ENCODE measurements at places on chromosomes 13 and 19. TPM values are rescaled to one million over a fixed set of nuclear protein-coding genes. Genes with fewer than 3 reads are reported as not detected.

The FBL gene
- total RNA-seq = 352 TPM

The SPACA4 gene
- total RNA-seq = not detected

DNA sequence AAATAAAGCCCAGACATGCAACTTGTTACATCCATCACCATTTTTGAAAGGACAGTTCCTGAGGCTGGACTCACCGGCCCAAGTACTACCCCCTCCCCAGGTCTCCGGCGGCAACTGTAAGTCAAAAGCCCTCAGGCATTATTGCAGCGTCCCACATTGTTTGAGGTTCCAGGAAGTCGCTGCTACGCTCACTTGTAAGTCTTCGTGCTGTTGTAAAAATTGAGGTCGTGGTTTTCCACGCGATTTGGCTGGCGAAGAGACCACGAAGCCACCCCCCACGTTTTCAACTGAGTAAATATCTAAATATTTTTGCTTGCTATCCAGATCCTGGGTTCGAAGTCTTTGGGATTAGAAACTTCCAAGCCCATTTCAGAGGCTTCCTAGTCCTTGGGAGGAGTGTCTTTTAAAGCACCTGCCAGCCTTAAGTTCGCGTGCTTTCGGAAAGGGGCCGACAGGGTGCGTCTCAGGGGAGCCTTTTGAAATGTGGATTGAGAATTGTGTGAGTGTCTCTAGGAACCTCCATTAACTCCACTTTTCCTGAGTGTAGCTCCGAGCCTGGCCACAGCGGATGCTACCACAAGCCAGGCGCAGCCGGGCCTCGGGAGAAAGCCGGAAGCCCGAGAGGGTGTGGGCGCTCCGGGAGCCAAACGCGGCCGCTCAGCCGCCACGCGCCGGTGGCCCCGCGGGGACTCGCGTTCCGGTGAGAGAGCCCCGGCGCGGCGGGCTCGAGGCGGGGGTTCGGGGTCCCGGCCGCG is 434 bp upstream of the FNDC3A start:
- DNase-seq = peak; percentile 76
- peaks cover 13% of the 10 kb centered on the region for H3K4me1 ChIP-seq
- peak overlapping the region; percentile 95 for H3K27ac ChIP-seq

DNA sequence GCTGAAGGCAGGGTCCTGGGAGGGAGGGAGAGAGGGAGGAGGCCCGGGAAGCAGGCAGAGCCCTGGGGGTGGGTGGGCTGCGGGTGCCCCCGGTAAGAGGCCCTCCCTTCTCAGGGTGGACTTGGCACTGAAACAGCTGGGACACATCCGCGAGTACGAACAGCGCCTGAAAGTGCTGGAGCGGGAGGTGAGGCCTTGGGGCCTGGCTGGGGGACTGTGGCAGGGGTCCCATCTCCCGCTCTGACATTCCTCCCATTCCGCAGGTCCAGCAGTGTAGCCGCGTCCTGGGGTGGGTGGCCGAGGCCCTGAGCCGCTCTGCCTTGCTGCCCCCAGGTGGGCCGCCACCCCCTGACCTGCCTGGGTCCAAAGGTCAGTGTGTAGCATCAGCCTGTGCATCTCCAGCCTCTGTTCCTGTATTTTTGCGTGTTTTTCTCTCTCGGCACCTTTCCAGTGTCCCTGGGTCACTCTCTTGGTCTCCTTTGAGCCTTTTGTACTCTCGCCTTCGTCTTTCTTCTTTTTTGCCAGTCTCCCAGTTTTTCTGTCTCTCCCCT is 53.4 kb downstream of the TRPM4 start:
- H3K4me1 ChIP-seq = no peaks in the 10 kb centered on the region
- H3K27ac ChIP-seq = no peak overlapping the region
- no peaks in the 10 kb centered on the region for H3K27me3 ChIP-seq

DNA sequence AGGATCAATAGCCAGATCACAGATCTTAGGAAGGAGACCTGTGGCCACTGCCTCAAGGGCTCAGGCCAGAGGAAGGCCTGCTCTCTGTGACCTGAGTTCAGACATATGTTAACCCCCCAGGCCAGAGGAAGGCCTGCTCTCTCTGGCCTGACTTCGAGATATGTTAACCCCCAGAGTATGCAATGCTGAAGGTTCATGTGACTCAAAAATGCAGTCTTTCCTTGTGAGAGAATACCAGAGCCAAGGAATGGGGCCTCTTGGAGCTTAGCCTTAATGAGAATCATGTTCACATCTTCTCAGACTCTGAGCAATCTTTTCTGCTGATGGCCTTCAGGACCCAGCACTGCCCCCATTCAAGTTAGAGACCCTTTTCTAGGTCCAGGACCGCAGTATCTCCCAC is 36.7 kb downstream of the MBNL2 start:
- no peaks in the 10 kb centered on the region for H3K27me3 ChIP-seq
- DNase-seq = no peak
- no peaks in the 10 kb centered on the region for H3K36me3 ChIP-seq
- no peak overlapping the region for H3K27ac ChIP-seq
- no peak overlapping the region for H3K4me3 ChIP-seq

The PDE4A gene
- 1.0 TPM for total RNA-seq

DNA sequence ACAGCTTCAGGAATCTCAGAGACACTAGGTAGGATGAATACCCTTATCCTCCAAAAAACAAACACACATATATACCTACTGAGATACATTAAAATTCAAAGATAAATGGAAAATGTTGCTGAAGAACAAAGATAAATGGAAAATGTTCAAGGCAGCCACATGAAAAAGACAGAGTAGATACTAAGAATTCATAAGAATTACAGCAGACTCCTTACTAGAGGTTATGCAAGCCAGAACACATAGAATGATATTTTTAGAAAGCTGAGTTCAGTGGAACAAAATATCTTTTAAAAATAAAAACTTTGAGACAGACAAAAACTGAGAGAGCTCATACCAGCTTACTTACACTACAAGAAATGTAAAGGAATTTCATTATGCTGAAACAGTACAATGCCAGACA is 35.6 kb downstream of the UCHL3 start:
- no peaks in the 10 kb centered on the region for H3K36me3 ChIP-seq
- H3K4me1 ChIP-seq = no peaks in the 10 kb centered on the region
- no peak for DNase-seq
- no peaks in the 10 kb centered on the region for H3K27me3 ChIP-seq
- no peak overlapping the region for H3K4me3 ChIP-seq

The EMC10 gene
- 88.1 TPM for total RNA-seq

The DUXA gene
- not detected for total RNA-seq

The ATP4B gene
- total RNA-seq = not detected

The ADGRE3 gene
- not detected for total RNA-seq

The IRGC gene
- not detected for total RNA-seq

- no peak overlapping the region for H3K4me3 ChIP-seq
- H3K4me1 ChIP-seq = peaks cover 33% of the 10 kb centered on the region
- H3K36me3 ChIP-seq = no peaks in the 10 kb centered on the region
Measured at GRCh38 chr19:39544911-39545310, 5.0 kb upstream of the EID2 start.

- H3K4me1 ChIP-seq = peaks cover 20% of the 10 kb centered on the region
- no peak for DNase-seq
- H3K27ac ChIP-seq = peak overlapping the region; percentile 74
- peak overlapping the region; percentile 19 for H3K4me3 ChIP-seq
- no peaks in the 10 kb centered on the region for H3K27me3 ChIP-seq
Measured at GRCh38 chr19:38047641-38048040, 140.6 kb downstream of the SIPA1L3 start.

GRCh38 chr19:18029617-18030338 is 21.8 kb downstream of the ARRDC2 start:
- H3K4me1 ChIP-seq = no peaks in the 10 kb centered on the region
- no peak overlapping the region for H3K27ac ChIP-seq
- no peak overlapping the region for H3K4me3 ChIP-seq
- DNase-seq = no peak

The PTPRH gene
- total RNA-seq = not detected

The ZNF534 gene
- total RNA-seq = not detected

DNA sequence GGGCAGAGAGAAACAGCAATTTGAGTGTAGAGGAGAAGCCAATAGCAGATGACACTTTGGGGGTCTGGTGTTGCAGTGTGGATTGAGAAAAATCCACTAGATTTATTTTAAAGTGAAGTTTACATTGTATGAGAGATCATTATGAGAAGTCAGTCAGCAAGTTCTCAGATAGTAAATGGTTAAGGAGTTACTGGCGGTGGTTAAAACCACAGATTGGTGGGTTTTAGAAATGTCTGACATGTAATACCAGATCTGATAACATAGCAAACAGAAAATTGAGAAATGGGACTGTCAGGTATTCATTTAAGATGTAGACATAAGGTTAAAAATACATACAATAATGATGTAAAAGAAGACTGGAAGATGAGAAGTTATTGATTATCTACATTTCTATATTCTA is 7.2 kb downstream of the ABHD13 start:
- no peak overlapping the region for H3K27ac ChIP-seq
- H3K36me3 ChIP-seq = no peaks in the 10 kb centered on the region
- H3K4me1 ChIP-seq = peaks cover 15% of the 10 kb centered on the region
- no peaks in the 10 kb centered on the region for H3K27me3 ChIP-seq

DNA sequence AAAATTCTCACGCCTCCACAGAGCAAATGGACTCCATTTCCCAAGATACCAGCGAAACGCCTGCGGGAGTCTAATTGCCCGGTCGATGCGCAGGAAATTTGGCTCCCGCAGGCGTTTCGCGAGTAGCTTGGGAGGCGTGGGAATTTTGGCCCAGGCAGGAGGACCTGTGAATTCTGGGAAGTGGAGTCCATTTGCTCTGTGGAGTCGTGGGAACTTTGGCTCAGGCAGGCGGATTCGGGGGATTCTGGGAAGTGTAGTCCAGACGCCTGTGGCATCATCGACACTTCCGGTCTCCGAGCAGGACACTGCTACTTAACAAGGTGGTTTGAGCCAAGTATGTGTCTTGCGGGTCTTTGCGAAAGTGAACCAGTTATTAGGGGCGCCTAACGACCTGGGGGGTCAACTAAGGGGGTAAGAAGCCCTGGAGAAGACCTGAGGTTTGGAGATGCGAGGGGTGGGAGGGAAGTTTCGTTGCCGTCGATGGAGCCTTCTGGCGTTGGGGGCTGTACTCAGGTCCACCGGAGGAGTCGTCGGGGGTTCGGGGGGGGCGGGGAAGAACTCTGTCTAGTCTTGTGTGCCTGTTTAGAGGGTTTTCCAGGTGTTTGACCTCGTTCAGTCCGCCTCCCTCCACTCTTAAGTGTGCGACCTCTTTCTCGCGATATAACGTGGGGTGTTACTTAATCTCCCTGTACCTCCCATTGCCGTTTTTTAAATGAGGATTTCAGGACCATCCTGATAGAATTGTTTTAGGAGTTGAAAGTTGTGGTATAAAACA is at the start of gene ZNF155:
Gene ZNF155, plus strand, starts transcription at position 277 of the 775 bp plus-strand sequence. CDS start 4,356 bp downstream, outside the sequence.
- peak within 1 kb of the TSS; percentile 79 for H3K27ac ChIP-seq
- no peaks in the 10 kb centered on the region for H3K27me3 ChIP-seq
- DNase-seq = peak; percentile 46
- H3K4me1 ChIP-seq = no peaks in the 10 kb centered on the region

- H3K4me1 ChIP-seq = peaks cover 49% of the 10 kb centered on the region
- H3K27me3 ChIP-seq = no peaks in the 10 kb centered on the region
- no peak for DNase-seq
- no peaks in the 10 kb centered on the region for H3K36me3 ChIP-seq
Measured at GRCh38 chr19:35901055-35901644, 810 bp upstream of the NFKBID start.

DNA sequence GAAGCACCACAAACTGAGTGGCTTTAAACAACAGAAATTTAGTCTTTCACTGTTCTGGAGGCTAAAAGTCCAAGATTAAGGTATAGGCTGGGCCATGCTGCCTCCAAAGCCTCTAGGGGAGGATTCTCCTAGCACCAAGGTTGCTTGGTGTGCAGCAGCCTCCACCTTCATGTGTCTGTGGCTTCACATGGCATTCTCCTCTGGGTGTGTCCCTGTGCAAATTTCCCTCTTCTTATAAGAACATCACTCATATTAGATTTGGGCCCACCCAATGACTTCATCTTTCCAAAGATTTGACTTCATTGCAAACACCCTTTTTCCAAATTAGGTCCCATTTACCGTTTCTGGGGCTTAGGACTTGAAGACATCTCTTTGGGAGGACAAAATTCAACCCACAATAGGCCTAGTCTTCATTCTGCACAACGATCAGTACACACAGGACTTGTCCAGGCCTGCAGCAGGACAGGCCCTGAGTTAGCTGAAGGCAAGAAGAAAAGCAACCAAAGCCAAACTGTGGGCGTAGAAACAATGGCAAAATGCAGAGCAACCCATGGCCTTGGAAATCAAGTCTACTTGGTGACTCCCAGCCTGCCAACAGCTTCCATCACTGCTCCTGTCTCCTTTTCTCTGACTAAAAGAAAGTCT is 521.2 kb upstream of the NBEA start:
- H3K4me3 ChIP-seq = no peak overlapping the region
- no peaks in the 10 kb centered on the region for H3K27me3 ChIP-seq
- H3K4me1 ChIP-seq = no peaks in the 10 kb centered on the region
- H3K36me3 ChIP-seq = no peaks in the 10 kb centered on the region
- H3K27ac ChIP-seq = no peak overlapping the region
- DNase-seq = no peak

The LILRB5 gene
- total RNA-seq = 1.1 TPM

The UBE2L5 gene
- total RNA-seq = not detected

- no peaks in the 10 kb centered on the region for H3K36me3 ChIP-seq
- no peak overlapping the region for H3K27ac ChIP-seq
Measured at GRCh38 chr13:46639033-46639981, 86.3 kb downstream of the LRCH1 start.

GRCh38 chr13:73702419-73703071 is 431.7 kb downstream of the KLF12 start:
- no peaks in the 10 kb centered on the region for H3K27me3 ChIP-seq
- peak; percentile 79 for DNase-seq
- H3K36me3 ChIP-seq = no peaks in the 10 kb centered on the region
- no peaks in the 10 kb centered on the region for H3K4me1 ChIP-seq
- peak overlapping the region; percentile 39 for H3K4me3 ChIP-seq

- H3K4me1 ChIP-seq = no peaks in the 10 kb centered on the region
- H3K36me3 ChIP-seq = peaks cover 26% of the 10 kb centered on the region
- DNase-seq = no peak
- no peak overlapping the region for H3K27ac ChIP-seq
- no peak overlapping the region for H3K4me3 ChIP-seq
- no peaks in the 10 kb centered on the region for H3K27me3 ChIP-seq
Measured at GRCh38 chr13:77720988-77721387, 23.5 kb downstream of the SLAIN1 start.

GRCh38 chr13:97934590-97934989 is 18.9 kb upstream of the IPO5 start:
- no peaks in the 10 kb centered on the region for H3K4me1 ChIP-seq
- H3K27ac ChIP-seq = no peak overlapping the region
- no peaks in the 10 kb centered on the region for H3K27me3 ChIP-seq
- H3K36me3 ChIP-seq = no peaks in the 10 kb centered on the region

Measured in naive thymus-derived CD4-positive, alpha-beta T cell (primary cell).